Left cardiac atrium (tissue), 4 donors: ENCODE measurements at places on chromosomes 3 and 15. TPM values are rescaled to one million over a fixed set of nuclear protein-coding genes. Genes with fewer than 3 reads are reported as not detected.
A peak's percentile ranks its signal among the peaks of the same experiment; 100 is the strongest.

DNA sequence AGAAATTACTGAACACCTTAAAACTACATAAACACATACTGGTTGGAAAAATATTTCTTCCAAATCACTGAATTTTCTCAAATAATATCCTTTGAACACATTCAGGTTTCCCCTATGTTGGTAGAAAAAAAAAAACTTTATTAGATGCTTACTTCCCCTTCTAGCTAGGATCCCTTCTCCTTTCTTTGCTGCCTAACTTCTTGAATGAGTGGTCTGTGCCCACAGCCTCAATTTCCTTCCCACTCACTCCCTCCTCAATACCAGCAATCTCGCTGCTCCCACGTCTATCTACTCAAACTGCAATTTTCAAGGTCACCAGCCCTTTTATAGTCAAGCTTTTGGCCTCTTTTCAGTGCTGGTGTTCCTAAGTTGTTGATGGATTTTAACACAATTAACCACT is 8.3 kb downstream of the CD200R1 start:
- no peak for DNase-seq

Gene AP3B2
- 0.34 TPM for total RNA-seq

Gene LRRC2
- total RNA-seq: 20.5 TPM

DNA sequence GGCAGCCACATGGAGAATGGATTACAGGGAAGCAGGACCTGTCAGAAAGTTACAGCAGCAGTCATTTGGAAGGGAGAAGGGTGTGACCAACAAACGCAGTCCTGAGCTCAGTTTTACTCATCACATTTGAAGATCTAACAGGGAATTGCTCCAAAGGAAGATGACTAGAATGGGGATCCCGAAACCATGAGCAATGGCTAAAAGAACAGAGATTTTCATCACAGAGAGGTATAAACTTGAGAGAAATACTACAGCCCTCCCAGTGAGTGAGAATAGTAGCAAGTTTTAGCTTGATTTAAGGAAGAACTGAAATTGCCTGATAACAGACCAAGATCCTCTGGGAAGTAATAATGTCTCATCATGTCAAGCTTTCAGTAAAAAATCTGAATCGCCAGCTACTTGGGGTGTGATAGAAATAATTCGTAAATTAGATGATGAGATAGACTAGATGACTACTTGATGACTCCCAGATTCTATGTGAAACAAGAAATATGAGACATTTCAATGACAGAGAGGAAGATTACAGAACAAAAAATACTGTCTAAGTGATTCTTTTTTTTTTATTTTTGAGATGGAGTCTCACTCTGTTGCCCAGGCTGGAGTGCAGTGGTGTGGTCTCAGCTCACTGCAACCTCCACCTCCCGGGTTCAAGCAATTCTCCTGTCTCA is 16.9 kb downstream of the CD47 start:
- DNase-seq: no peak

DNA sequence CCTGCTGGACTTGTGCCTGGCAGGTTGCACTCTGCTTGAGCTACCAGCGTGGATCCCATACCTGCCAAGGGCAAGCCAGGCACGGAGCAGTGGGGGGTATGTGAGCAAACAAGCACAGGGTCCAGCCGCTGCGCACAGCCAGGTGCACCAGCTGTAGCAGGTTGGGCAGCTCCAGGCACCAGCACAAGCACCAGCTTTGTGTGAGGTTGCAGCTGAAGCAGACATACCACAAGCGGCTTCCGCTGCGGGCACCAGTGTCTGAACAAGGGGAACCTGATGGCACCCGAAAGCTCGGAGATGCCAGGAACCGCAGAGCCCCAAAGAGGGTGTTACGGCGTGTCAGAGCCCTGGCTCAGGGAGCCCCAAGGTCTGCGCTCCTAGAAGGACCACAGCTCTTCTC is 472.7 kb upstream of the ARL6 start:
- DNase-seq: no peak

- no peak for DNase-seq
Observed at GRCh38 chr15:62931650-62932049, 110.9 kb upstream of the TPM1 start.

DNA sequence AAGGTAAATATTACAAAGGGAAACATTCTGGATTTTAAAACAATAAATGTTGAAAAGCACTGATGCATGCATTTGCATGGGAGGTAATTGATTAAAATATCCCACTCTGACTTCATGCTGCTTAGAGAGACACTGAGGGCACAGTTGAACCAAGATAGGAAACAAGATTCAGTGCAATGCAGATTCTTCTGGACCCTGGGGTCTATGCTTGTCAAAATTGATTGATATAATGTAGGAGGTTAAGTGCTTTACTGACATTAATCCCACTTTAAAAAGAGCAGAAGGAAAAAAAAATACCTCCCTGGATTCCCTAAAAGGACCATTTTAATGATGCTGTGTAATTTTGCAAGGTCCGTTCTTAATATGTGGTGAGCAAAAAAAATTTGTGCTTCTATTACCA is 454.2 kb downstream of the GABRB3 start:
- DNase-seq: no peak

Gene XPC
- total RNA-seq: 10.6 TPM

DNA sequence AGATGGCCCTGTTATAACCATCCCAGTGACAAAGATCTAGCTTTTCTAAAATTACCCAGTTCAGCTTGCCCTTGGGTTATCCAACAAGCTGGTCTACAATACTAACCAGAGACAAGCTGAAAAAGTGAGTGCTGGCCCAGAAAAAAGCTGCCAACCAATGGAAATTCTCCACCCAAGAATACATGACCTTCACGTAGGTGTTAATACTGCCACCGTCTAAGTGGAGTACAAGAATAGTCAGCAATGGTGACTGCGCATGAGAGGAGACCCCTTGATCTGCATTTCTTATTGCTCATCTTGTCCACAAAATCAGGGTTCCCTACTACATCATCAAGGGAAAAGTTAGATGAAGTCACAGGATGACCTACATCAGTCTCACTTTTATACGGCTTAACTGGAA is 15.8 kb upstream of the PLCH1 start:
- no peak for DNase-seq

Gene SKOR1
- total RNA-seq: 0.29 TPM

- no peak for DNase-seq
Observed at GRCh38 chr15:41291065-41291631, 41.2 kb downstream of the OIP5 start.

- peak; percentile 23 for DNase-seq
Observed at GRCh38 chr3:182364723-182365650, 428.3 kb upstream of the ATP11B start.

Gene EPHA6
- 0.58 TPM for total RNA-seq

GRCh38 chr3:12180218-12180617 is 21.5 kb upstream of the TIMP4 start:
- DNase-seq: peak; percentile 69

DNA sequence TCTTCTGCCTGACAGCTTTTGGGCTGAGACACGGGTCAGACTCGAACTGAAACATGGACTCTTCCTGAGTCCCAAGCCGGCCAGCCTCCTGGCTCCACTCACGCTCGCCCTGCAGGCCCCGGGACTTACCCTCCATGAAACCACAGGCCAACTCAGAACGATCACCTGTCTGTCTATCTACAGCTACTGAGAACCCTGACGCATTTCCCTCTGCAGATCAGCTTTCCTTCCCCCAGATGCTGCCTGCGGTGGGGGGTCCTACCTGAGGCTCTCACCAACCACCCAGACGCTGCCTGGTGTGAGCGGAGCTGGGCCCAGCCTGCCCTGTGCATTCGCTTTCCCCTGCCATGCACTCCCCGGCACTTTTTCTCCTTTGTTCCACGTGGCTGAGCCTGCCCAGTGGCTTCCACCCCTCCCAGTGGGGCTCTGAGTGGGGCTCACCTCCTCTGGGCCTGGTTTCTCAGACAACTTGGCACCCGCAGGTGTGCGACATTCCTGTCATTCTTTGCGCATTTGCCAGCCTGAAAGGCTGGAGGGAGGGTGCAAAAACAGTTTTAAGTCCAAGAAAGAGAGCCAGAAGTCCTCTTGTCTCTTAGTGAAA is 60.2 kb downstream of the PLXNA1 start:
- peak; percentile 24 for DNase-seq
